ENCODE measurements at places on chromosomes 7 and 10.

GRCh38 chr7:128304212-128304611, 39.5 kb downstream of the RBM28 start:
- no peak for DNase-seq

DNA sequence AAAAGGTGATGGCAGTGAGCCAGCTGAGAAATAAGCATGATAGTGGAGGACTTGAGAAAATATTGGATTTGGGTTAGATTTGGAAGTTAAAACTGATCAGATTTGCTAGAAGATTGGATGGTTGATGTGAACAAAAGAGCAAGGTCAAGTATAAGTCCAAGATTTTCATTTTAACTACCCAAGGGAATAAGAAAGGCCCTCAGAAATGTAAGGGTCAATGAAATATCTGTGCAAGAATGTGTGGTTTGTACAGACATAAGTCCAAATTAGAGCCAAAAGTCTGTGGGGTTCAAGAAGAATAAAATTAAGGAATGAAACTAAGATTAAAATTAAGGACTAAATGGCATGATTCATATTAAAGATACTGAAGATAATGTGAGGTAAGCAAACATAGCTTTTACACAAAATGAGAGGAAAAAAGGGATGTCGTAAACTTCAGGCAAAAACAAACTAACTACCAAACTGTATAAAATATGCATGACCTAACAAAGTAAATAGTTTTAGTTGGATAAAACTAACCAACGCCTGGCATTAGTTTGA, 78.4 kb upstream of the CACNA2D1 start:
- DNase-seq = no peak

GRCh38 chr10:95306318-95306650, 15.5 kb upstream of the PDLIM1 start:
- DNase-seq = no peak

- no peak for DNase-seq
These were observed 494.4 kb downstream of the TCERG1L start for GRCh38 chr10:130817046-130817624.

- DNase-seq = no peak
These were observed 474.5 kb upstream of the PODXL start for GRCh38 chr7:132030883-132031282.

DNA sequence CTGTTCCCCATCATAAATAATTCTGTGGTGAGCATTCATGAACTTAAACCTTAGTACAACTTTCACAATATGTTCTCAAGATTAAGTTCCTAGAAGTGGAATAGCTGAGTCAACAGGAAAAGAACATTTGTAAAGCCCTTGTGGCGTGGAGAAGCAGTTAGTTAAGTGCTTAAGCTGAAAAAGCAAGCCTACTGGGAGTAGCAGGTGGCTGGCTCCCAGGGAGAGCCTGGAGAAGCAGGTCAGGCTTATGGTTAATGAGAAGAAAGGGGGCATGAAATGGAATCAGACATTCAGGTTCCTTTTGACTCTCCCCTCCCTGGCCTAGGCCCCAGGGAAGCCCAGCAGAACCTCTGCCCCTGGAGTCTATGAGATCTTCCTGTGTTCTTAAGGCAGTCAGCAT, 35.3 kb downstream of the VSTM4 start:
- no peak for DNase-seq

DNA sequence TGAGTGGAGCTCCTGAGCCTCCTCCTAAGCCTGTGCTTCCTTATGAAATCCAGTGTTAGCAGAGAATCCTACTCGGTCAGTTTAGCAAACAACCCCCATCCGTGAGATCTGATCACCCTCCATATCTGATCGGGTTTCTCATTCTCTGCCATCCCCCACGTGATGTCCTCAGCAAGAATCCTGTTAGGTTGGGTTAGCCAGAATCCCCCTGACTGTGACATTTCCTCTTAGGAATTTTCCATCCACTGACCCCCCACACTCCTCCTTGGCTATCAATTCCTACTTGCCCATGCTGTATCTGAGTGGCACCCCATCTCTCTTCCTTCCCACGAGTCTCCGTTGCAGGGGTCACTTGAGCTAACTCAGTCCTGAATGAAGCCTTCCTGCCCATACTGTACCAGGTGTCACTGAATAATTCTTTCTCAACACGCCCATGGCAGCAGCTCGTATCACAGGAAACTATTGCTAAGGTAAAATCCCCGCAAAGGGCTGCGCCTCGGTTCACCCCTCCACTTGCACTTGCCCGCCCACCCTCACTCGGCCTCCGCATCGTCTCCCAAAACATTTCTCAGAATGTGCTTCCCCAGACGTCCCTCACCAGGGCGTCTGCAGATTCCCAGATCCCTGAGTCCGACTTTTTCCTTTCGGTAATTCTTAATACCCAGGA, 44.1 kb downstream of the MYOF start:
- DNase-seq = no peak

- no peak for DNase-seq
These were observed 14.3 kb upstream of the CUL1 start for GRCh38 chr7:148684289-148684830.

GRCh38 chr7:1466524-1467271, 7.4 kb upstream of the MICALL2 start:
- no peak for DNase-seq

DNA sequence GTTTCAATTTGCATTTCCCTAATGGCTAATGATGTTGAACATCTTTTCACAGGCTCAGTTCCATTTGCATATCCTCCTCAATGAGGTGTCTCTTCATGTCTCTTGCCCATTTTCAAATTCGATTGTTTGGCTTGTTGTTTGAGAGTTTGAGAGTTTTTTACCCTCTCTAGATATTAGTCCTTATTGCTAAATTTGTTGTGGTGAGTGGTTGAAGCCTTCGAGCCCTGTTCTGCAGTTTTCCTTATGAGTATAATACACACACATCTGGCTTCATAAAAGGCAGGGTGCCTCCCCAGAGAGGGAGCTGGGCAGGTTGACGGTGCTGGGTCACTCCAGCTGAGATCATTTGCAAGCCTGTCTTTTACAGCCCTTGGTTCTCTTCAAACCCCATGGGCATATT, 65.1 kb downstream of the RGS10 start:
- no peak for DNase-seq

- DNase-seq = no peak
These were observed 13.5 kb downstream of the COBL start for GRCh38 chr7:51303142-51303525.

DNA sequence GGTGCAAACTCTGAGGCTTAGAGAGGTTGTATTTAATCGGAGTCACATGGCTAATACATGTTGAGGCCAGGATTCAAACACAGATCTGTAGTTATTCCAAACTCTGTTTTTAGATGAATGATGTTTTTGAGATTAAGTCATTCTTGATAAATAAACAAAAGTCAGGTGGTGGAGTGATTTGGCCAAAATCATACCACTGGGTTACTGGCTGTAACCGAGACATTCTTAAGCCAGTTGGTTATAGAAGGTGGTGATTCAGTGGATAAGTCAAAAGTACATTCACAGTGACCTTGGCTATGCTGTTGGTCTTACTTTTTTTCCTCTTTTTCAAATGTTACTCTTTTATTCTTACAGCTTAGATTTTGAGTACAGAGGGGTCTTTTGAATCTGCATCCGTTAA, 361.4 kb downstream of the KIF20B start:
- no peak for DNase-seq

Measured in COR-L47 (cell line).